Omental fat pad (tissue), 4 donors: ENCODE measurements at places on chromosomes 7 and 10.

DNA sequence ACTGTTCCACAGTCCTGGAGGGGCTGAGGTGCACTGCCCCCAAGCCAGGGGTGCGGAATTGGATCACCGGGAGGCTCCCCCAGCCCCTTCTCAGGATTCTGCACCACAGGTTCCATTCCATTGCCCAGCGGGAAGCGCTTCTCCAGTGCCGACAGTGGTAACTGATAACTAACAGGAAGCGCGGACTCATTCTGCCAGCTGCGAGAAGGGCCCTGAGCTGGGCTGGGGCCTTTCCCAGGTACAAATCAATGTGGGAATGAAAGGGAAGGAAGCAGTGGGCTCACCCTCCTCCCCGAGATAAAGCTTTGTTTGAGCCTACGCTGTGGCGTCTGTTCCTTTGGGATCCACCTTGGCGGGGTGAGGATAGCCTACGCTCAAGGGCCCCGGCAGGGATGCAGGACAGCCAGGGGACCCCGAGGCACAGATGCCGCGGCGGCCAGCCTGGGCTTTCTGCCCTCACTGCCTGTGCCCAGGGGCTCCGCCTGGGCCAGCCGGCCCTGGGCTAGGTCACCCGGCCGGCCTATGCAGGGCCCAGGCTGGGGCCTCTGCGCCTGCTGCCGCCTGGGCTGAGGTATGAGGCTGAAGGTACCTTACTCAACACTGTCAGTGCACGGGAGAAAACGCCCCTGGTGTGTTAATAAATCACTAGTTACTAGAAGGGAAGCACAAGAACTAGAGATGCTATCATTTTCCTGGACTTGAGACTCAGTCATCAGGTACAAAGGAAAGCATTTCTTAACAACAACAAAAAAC lies 39.4 kb downstream of the EN2 start:
- no peak for DNase-seq

DNA sequence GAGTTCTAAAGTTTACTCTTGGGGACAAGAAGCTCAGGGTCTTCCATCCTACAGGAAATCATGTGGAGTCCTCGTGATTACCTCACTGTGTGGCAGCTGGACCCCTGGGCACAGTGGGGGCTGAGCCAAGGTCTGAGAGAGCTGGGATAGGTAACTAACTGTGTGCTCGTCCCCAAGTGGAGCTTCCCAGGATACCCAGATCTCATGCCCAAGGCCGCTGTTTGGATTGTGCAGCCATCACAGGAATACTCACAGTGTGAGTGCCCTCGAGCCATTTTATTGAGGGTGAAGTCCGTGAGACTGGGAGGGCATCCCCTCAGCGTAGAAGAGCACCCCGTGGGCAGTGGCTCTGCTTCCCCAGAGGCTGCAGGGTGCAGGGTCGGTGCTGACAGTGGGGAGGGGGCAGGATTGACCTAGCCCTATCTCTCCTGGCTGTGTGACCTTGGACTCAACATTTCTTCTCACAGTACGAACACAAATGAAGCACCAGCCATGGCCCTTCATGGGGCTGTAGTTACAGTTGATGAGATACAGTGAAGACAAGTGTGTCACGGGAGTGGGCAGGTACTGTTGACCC lies 69.6 kb upstream of the LEP start:
- DNase-seq: no peak

DNA sequence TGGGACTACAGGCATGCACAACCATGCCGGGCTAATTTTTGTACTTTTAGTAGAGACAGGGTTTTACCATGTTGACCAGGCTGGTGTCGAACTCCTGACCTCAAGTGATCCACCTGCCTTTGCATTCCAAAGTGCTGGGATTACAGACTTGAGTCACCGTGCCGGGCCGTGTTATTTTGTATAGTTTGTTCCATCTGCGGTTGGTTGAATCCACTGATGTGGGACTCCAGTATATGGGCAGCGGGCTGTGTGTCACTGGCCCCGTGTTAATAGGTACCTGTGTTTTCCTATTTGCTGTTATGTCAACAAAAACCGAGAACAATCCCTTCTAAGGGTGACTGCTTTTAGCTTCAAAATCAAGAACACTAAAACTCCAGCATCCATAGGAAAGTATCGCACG lies 297.6 kb upstream of the PITRM1 start:
- no peak for DNase-seq

DNA sequence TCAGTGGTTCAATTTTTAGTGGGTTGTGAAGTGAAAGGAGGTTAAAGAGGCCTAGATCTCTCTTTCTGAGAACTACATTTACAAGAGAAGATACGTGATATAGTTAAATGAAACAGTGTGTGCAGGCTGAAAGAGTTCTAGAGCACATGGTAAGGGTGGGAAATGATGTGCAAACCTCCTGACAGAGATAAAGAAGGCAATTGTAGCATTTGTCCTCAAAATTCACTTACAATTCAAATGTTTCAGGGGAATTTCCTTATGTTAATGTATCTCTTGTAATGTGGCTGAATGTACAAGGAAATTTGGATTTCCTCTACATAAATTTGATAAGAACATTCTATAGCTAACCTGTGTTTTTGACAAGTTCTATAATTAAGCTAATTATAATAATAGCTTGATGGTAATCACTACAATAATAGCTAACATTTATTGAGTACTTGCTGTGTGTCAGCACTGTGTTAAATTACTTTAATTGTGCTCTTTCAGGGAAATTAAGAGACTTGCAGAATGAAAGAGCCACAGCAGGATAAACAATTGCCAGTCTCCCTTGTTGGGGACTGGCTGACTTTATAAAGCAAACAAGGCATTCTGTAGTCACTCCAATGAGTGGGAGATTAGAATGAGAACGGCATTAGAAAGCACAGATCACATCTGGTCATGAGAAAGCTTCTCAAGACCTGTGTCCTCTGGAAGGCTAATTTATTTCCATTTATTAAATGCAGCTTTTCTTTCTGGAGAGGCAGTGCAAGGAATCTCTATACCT lies 139.7 kb upstream of the TMEM72 start:
- no peak for DNase-seq

DNA sequence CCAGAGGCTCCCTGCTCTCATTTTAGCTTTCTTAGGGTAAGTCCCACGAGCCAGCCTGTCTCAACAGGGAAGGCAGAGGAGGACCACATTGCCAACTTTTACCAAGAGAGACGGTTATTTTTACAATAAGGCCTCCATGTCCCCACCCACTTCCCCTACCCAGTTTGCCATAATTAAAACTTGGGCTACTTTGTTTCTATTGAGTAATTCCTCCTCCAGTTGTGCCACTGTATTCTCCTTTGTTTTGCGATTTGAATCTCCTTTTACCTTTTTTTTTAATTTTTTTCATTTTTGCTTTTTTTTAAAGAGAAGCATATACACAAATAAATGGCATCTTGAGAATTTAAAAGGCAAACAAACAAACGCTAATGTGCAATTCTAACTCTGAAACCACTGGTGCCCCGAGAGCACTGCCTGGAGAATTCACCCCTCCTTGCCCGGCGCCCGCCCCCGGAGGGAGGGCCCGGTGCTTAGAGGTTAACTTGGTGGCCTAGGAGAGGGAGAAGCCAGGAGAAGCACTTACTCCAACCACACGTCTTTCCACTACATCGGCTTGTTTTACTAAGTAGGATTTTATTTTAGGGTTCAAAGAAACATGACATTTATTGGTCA lies 282.3 kb downstream of the USP6NL start:
- no peak for DNase-seq

- no peak for DNase-seq
Measured at GRCh38 chr10:27192284-27192683, 37.1 kb downstream of the MASTL start.

GRCh38 chr10:72818076-72818475 lies 75.5 kb upstream of the OIT3 start:
- no peak for DNase-seq

DNA sequence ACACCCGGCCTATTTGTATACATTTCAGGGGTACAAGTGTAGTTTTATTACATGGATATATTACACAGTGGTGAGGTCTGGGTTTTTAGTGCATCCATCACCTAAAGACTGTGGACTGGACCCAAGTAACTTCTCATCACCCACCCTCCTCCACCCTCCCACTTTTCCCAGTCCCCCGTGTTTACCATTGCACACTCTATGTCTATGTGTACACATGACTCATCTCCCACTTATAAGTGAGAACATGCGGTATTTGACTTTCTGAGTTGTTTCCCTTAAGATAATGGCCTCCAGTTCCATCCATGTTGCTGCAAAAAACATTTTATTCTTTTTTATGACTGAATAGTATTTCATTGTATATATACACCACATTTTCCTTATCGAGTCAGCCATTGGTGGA lies 98.9 kb upstream of the WAC start:
- DNase-seq: no peak

DNA sequence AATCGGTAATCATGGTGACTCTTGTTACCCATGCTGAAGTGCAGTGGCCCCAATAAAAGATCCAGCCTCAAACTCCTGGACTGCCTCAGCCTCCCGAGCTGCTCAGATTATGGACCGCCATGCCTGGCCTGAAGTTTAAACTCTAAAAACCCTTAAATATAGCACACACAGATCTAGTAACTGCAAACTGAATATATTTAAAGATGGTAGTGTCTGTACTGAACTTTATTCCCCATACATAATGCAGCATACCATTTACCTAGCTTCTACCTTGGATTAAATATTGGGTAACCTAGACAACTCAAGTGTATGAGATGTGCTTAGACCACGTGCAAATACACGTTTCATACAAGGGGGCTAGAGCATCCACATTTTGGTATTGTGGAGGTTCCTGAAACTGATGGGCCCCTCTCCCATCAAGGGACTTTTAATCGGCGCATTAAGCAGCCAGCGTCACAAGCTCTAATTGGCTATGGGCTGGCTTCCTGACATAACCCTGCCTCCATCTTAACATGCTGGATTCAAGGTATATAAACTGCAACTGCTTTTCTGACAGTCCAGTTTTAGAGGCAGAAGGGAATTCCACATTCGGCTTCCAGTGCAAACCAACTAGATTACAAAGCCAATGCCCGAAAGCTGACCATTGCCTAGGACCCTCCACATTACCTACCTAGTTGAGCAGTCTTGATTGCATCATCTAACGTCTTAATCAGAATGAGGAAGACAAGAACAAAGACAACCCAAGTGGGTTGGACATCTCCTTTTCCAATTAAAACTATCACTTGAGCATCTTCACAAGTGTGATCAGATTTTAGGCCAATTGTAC lies 13.0 kb downstream of the HNRNPA2B1 start:
- no peak for DNase-seq

DNA sequence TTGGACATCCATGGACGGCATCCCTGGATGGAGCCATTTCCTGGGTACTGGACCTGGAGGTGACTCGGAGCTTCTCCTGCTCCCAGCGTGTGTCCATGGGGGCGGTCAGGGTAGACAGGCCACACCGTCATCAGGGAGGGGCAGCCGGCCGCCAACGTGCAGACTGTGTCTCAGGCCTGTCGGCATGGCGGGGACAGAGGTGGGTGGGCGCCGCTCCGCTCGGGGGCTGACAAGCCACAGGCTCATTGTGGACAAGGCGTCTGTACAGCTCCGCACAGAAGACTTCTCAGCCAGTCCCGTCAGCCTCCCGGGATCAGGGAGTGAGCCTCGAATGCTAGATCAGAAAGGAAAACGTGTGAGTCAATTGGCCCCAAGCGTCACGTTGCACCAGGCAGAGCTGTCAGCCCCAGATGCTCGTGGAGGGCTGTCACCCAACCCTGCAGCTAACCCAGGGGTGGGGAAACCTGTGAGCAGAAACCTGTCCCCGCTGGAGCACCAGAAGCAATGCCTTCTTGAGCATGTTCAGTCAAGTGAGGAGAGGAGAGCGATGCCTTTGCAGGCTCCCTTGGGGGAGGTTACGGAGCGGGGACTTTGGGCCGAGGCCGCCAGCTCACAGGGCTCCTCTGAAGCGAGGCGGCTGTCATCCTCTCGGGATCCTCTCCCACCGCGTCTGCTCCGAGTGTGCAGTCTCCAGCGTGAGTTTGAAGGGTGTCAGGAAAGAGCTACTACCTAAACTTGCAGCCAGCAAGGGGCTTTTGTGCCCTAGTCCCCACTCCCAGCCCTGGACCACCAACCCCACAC lies 16.0 kb upstream of the DPYSL4 start:
- DNase-seq: no peak

GRCh38 chr7:150413640-150414081 lies 34.5 kb downstream of the ZNF775 start:
- DNase-seq: no peak

- DNase-seq: no peak
Measured at GRCh38 chr7:27168265-27168947, 3.1 kb upstream of the HOXA9 start.

GRCh38 chr7:93461350-93461749 lies 113.2 kb downstream of the CALCR start:
- no peak for DNase-seq

DNA sequence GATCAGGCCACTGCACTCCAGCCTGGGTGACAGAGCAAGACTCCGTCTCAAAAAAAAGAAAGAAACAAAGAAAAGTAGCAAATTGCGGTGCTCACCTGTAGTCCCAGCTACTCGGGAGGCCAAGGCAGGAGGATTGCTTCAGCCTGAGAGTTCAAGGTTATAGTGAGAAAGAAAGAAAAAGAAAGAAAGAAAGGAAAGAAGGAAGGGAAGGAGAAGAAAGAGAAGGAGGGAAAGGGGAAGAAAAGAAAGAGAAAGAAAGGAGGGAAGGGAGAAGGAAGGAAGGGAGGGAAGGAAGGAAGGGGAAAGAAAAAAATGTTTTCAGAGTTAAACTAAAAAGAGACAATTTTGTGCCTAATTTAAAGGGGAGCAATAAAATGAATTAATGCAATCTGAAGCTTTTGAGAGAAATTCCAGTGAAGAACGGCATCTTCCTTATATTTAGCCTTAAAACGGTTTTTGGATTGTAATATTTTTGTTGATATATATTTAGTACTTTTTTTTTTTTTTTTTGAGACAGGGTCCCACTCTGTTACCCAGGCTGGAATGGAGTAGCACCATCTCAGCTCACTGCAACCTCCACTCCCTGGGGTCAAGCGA lies 47.4 kb upstream of the RSBN1L start:
- DNase-seq: no peak

GRCh38 chr10:90199093-90199492 lies 497.7 kb downstream of the KIF20B start:
- DNase-seq: no peak

DNA sequence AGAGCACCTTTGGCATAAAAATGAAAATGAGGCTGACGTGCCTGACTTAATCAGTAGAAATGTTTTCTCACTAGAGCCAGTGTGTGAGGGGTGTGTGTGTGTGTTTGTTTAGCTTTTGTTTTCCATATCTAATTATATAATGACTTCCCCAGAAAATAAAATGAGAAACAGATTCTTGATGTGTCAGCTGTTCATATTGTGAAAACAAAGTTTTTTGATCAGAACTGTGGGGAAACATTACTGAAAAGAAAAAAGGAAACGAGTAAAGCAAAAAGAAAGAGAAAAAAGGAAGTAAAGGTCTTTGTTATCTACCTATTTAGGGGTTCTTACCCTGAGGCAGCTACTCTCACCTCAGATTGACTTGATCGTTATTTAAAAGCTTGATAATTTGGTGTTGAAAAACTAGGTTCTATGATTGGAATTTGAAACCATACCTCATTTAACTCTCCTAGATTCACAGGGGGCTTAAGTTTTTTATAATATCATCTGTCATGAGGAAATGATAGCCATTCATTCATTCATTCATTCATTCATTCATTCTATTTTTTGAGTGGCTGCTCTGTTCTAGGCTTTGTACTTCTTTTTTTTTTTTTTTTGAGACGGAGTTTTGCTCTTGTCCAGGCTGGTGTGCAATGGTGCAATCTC lies 58.0 kb downstream of the CREM start:
- DNase-seq: no peak
